ENCODE measurements at places on chromosomes 2 and 18. TPM values are rescaled to one million over a fixed set of nuclear protein-coding genes. Genes with fewer than 3 reads are reported as not detected.

- DNase-seq: no peak
Observed at GRCh38 chr18:13245481-13246000, 27.0 kb downstream of the LDLRAD4 start.

DNA sequence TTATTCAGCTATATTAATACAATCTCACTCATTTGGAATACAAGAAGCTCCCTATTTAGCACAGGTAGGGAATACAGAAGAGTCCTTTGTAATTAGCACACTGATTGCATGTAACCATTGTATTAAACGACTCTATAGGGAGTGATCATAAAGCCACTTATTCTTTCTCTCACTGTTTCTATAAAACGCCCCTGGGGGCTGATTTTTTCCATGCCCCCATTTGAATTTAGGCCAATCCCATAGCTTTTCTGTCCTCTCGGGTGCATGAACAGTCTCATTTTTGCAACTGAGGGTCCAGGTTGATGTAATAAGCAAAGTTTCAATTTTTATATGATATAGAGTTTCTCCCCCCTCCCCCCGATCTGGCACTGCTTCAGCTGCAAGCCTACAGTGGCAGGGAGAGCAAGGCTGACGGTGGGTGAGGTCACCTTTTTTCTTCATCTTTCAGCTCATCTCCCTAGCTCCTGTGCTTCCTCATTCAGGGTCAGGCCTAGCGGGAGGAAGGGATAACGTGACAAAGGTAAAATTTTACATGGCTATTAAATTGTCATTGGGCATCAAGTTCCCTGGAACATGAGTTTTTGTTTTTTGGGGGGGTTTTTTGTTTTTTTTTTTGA lies 45.7 kb downstream of the GAD1 start:
- no peak for DNase-seq

LIMS4 gene
- 3.7 TPM for total RNA-seq

- DNase-seq: no peak
Observed at GRCh38 chr2:37776487-37776886, 105.0 kb upstream of the CDC42EP3 start.

GRCh38 chr2:9374071-9374730 lies 49.1 kb downstream of the ITGB1BP1 start:
- DNase-seq: no peak

GRCh38 chr2:228015741-228016140 lies 144.3 kb downstream of the DAW1 start:
- no peak for DNase-seq

- no peak for DNase-seq
Observed at GRCh38 chr2:84776011-84776410, 104.9 kb downstream of the TRABD2A start.

GRCh38 chr2:237011206-237011795 lies 74.4 kb upstream of the COPS8 start:
- DNase-seq: no peak

EVX2 gene
- not detected for total RNA-seq

BBS5 gene
- 8.0 TPM for total RNA-seq

IL36RN gene
- not detected for total RNA-seq

SETBP1 gene
- total RNA-seq: 7.1 TPM

DNA sequence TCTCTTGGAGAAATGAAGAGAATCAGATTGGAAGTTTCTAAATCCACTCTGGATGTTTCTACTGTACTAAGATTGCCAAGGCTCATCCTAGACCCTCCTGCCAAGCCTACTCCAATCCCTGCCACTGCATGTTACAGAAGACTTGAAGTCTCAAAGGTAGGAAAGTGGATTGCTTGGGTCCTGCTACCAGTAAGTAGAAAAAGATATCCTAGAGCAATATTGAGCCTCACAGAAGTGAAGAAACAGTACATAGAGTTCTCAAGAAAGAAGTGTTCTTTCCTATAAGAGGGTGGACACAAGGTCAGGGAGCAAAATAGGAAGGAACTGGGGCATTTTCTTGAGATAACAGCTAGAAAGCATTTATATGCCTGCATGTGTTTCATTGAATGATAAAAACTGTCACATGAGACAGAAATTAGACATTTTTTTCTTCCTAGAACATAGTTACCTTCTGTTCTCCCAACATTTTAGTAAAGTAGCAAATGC lies 232.9 kb downstream of the RBM43 start:
- no peak for DNase-seq

Data from Right ventricle myocardium inferior (tissue), 1 donor.